ENCODE measurements at places on chromosomes 2 and 18.

- DNase-seq, result no peak
These were observed 90.2 kb upstream of the TMEM18 start for GRCh38 chr2:767440-767839.

- no peak for DNase-seq
These were observed 13.0 kb upstream of the SLC9A2 start for GRCh38 chr2:102606353-102606752.

- peak; percentile 19 for DNase-seq
These were observed 11.3 kb upstream of the CHRNA1 start for GRCh38 chr2:174775571-174775980.

DNA sequence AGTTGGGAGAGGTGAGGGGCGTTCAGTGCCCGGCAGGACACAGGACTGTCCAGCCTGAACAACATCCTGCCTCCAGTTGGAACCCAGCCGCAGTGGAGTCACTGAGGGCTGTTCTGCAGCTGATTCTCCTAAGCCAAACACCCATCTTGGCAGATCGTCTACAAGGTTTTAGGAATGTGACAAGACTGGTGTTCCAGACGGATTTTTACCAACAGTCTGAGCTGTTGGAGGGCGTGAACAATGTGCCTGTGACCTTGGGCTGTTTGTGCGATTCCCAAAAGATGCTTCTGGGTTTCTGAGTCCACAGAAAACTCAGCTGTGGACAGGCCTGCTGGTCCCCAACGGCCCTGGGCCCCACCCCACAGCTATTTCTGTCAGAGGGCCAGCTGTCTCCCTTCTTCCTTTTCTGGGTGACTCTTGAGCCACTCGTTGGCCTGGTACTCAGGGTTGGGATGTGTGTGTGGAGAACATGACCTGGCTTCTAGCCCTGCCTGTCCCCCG lies 5.7 kb downstream of the LRRFIP1 start:
- DNase-seq, result no peak

DNA sequence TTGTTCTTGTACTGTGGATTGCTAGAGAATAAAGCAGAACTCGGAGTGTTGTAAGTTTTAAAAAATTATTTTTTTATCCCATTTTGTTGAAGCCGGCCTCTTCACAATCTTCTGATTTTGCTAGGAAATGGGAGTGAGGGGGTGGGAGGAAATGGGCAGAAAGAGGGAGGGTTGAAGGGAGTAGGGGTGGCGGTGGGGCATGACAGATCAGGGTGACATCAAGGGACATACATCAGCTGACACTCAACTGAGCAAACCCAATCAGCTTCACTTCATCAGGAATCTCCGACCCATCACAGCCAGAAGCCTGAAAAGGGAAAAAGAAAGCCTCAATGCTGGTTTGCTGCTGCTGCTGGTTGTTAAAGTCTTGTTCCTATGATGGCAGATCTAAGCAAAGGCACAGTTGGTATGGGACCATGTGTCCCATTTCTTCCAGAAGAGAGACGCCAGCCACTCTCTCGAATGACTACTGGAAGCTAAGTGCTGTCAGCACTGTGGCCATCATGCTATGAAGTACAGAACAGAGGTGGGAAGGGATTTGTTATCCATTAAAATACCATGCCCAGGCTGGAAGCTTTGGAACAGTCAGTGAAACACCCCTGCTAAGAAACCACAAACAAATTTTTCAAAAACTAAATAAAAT lies 292.0 kb downstream of the STK39 start:
- no peak for DNase-seq

DNA sequence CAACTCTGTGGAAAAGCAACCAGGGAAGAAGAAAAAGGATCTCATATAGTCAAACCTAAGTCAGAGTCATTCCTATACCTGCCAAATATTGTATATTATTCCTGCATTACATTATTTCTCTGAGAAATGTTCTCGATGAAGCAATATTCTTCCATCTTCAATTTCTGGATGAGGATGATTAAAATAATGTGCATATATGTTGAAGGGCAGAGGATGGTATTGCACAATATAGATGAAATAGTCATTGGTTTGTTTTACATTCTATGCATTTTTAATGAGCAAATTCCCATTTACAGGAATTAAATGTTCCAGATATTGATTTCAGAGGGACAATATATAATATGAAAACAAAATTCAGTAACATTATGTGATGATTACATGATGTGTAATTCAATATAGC lies 545.2 kb downstream of the STK39 start:
- DNase-seq, result no peak

DNA sequence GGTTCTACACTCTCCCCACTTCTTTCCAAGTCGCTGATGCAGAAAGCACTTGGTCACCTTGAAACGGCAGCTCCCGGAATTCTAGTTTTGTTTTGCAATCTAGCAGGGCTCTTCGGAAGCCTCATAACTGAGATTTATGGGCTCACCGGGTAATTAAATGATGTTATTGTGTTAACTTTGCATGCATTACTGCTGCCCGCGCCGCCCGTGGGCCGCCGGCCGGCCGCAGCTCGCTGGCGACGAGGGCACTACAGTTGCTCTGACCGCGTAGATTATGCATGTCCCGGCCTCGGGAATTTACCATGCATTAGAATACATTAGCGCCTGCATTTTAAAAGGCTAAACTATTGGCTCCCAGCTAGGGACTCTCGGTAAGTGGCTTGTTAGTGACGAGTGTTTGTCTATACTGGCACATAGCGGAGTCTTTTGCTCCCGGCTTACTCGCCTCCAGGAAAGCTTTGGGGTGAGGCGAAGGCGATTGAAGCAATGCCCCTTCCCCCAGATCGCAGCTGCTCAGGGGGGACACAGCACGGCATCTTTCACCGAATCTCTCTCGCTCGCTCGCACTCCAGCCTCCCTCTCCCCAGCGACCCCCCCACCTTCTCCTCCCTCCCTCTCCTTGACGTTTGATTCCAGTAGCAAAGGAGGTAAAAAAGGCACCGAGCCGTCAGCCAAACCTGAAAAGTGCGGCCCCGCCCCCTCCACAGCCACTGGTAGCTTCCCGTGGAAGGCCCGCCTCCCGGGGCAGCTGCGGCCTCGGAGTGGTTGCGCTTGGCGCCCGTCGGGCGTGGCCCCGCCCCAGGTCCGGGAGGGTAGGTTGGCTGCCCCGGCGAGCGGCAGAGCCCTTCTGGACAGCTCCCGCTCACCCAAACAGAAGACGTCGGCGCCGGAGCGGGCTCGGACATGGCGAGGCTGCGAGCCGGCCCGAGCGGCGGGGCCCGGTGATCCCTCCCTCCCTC lies at the start of gene ONECUT2:
Gene ONECUT2 (plus strand): TSS at position 839 of the 959 bp plus-strand sequence. CDS start 343 bp downstream, outside the sequence.
- peak; percentile 99 for DNase-seq

- DNase-seq, result no peak
These were observed 164.0 kb downstream of the EN1 start for GRCh38 chr2:118683460-118683859.

- no peak for DNase-seq
These were observed 92.6 kb downstream of the ITGB1BP1 start for GRCh38 chr2:9330612-9331270.

DNA sequence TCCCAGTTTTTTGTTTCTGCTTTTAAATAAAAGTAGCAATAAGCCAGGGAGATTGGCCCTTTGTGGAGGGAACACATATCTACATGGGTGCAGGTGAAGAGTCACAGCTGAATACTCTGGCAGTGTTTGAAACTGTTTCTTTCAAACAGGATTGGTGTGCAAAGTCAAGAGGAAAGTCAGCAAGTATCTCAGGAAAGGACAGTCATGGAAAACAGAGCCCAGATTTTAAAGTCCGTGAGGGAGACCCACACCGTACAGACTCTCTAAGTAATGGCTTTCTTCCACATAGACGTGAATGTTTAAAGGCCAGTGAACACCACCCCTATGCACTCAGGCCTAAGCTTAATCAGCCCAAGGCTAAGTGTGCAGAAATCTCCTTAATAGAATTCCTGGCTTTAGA lies 95.3 kb downstream of the GFPT1 start:
- DNase-seq, result no peak

DNA sequence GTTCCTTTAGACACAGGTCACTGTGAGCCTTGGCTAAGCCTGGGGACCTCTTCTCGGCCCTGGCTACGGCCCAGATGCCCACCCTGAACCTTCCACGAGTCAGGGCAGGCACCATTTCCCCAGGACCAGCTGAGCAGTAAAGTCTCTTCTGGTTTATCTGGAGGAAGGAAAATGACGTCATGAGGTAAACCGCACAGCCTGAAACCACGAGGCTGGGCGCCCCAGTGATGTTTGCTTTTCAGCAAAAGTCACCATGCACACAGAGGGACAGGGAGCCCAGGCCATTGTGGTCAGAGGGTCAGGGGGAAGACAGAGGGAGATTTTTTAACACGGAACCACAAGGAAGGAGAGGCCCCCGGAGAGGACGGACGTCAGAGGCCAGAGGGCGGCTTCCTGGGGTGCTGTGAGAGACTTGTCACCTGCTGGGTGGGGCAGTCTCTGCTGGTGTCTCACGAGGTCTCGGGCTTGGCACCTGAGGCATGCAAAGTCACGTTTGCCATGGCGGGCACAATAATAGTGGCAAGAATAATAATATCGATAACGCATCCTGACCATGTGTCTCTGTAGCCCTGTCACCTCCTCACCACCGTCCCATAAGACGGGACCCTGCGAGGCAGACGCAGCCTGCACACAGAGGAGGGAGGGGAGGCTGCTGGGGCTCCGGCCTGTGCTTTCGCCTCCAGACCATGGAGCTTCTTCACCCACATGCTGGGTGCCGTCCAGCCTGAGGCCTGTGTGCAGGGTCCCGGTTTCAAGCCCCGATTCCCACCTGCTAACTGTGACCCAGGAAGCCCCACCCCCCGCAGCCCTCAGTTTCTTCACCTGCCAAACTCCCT lies 33.2 kb upstream of the FOSL2 start:
- no peak for DNase-seq

DNA sequence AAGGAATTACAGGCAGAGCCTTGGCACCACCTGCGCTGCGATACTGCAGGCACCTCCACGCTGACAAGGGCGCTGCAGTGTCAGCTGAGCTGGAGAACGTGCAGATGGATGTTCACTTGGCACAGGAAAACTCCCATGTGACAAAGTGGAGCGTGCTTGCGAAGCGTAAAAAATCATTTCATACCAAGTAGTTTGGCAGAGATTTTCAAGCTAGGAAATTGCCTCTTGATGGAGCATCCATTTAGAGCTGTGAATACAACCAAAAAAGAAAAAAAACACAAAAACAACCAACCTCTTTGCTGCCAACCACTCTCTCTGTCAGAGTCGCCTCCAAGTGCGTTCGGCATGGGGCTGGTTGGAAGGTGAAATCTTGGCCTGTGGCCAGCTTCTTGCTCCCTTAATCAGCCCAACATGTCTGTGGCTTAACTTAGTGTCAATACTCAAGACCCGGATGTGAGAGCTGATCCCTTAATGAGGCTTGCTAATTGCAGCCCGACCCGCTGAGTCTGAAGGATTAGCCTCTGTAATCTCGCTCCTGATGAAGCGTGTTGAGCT lies 38.1 kb downstream of the ACOXL start:
- DNase-seq, result no peak

- DNase-seq, result no peak
These were observed 110.0 kb downstream of the MBP start for GRCh38 chr18:77022556-77022955.

GRCh38 chr2:190802129-190802528 lies 78.5 kb upstream of the GLS start:
- DNase-seq, result peak; percentile 12

DNA sequence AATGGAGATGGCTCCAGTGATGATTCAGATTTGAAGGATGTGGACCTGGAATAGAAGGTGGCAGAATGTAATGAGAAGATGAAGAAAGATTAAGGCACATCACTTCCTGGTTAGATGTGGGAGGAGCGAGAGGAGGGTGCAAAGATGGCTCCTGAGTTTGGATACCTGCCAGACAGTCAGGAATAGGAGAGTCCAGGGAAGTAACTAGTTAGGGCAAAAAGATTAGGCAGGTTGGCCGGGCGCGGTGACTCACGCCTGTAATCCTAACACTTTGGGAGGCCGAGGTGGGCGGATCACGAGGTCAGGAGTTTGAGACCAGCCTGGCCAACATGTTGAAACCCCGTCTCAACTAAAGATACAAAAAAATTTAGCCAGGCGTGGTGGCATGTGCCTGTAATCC lies 5.6 kb downstream of the C2orf74 start:
- no peak for DNase-seq

- DNase-seq, result no peak
These were observed 126.6 kb downstream of the RTP5 start for GRCh38 chr2:241996100-241996499.

- no peak for DNase-seq
These were observed 800.9 kb downstream of the BCL11A start for GRCh38 chr2:59752512-59752911.

DNA sequence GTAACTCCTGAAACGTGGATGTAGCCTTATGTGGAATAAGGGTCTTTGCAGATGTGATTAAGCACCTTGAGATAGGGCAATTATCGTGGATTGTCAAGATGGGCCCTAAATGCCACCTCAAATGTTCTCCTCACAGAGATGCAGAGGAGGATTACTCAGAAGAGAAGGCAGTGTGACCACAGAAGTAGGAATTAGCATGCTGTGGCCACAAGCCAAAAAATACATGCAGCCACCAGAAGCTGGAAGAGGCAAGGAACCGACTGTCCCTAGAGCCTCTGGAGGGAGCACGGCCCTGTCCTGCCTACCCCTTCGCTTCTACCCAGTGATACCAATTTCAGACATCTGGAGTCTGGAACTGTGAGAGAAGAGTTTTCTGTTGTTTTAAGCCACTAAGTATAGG lies 47.3 kb upstream of the MGAT5 start:
- DNase-seq, result no peak

DNA sequence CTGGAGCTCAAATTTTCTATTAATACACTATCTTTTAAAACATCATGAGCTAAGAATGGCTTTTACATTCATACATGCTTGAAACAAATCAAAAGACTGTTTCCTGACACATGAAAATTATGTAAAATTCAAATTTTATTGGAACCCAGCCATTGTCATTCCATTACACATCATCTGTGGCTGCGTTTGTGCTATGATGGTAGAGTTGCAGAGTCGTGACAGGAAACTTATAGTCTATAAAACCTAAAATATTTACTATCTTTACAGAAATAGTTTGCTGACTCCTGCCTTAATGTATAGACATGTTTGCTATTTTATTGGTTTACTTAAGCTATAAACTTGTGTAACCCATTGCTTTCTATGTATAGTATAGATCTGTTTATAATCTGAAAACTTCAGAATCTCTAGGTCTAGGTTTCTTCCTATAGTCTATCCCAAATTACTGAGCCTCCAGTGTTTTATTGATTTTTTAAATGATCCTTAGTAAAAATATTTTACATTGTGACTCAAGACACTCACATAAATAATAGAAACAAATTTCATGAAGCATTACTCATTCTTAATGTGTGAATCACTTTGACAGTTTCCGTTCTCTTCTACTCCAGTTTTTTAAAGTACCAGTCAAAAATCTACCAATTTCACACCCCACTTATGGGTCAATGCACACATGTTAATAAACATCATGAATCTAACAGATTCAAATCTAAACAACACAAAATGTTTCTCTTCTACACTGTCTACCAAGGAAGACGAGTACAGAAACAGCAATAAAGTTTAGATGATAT lies 26.4 kb upstream of the MRPL19 start:
- DNase-seq, result no peak
